Stimulated activated CD4-positive, alpha-beta T cell treated with anti-CD3 and anti-CD28 coated beads, Interleukin-15, amount 100 ng/mL, for 24 hours (primary cell): ENCODE measurements at places on chromosomes 2 and 18.

- DNase-seq, result no peak
These were observed 3.0 kb downstream of the PCARE start for GRCh38 chr2:29071032-29071975.

GRCh38 chr18:7394050-7394659, 163.3 kb downstream of the LRRC30 start:
- DNase-seq, result no peak

- DNase-seq, result no peak
These were observed 39.1 kb downstream of the OSBPL6 start for GRCh38 chr2:178233428-178233827.

- no peak for DNase-seq
These were observed 12.6 kb downstream of the LGALSL start for GRCh38 chr2:64466478-64467085.

GRCh38 chr2:113973810-113974209, 83.9 kb downstream of the ACTR3 start:
- DNase-seq, result no peak

DNA sequence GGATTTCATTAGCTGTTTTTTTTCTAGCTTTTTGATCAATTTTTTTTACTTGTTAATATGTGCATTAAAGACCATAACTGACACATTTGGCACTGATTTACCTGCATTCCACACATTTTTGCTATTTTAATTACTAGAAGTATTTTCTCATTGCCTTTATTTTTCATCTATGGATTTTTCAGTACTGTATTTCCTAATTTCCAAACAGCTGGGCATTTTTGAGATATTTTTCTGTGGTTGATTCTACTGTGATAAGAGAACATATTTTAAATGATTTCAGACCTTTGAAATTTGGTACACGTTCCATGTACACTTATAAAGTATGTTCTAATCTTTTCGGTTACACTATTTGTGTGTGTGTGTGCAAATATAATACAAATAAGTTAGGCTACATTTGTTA, 135.3 kb downstream of the PARD3B start:
- DNase-seq, result no peak

DNA sequence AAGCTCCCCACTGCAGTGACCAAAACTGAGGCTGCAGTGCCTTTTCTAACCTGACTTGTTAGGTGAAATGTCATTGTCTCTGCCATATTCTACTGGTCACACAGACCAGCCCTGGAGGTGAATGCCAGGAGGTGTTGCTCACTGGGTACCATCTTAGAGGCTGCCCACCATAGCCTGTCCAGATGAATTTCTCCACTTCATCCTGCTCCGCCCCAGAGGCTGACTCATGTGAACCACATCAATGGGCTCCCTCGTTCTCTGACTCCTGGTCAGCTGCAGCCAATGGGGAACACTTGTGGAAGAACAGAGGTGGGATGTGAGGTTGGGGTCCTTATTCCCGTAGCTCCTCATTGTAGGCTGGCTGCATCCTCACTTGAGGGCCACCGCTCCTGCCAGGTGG, 3.4 kb upstream of the NARS1 start:
- DNase-seq, result no peak

- no peak for DNase-seq
These were observed 145.9 kb upstream of the LHCGR start for GRCh38 chr2:48901416-48901815.

GRCh38 chr2:104052356-104052755, 801.6 kb upstream of the POU3F3 start:
- no peak for DNase-seq

DNA sequence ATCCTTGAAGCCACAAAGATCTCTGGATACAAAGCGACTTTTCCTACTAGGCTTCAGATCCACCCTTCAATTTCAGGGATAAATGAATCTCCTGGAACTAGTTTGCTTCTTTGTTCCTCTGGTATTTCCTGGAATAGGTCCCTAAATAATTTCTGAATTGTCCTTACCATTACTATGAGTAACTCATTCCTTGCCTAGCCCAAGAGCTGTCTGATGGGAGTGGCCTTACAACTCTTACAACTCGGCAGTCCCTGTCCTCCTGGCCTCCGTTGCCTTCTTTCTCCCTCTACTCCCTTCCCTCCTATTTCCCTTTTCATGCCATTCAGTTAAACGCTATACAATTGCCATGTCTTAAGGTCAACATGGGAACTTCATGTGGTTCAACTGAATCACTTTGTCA, 98.2 kb upstream of the FHL2 start:
- no peak for DNase-seq

DNA sequence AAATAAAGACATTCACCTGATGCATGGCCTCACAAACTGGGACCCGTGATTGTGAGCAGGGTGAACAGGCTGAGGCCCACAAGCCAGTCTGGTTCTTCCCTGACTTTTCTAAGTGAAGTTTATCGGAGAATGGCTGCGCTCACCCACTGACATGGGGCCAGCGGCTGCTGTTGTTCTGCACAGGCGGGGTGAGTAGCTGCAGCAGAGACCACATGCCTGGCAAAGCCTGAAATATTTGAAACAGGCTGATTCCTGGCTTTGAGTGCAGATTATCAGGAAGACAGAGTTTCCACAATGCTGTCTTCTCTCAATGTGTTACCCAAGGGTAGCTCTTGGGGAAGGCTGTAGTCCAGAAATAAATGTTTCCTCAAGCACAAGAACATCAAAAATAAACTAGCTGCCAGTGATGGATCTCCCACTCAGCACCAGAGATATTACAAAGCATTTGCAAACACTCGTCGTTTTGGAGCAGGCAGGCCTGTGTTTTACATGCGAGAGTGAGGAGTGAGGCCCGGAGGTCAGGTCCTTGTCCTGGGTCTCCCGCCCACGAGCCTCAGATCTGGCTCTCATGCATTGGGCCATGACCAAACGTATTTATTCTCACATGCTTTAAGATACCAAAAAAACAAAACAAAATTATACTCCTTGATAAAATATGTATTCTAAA, 647.1 kb downstream of the GALR1 start:
- DNase-seq, result no peak

DNA sequence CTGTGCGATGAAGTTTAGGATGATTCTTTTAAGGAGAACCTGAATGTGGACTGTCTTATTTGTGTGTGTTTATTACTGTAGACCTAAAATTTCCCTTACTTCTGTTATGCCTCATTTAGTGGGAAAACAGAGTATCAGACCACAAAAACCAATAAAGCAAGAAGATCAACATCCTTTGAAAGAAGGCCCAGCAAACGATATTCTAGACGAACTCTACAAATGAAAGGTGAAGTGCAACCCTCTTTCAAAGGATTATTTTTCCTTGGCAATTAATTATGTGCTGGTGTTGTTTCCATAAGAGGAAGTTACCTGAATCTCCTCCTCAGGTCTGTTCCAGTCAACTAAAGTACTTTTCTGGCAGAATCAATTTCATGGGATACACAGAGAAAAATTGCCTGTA, 78.6 kb downstream of the EPB41L5 start:
- DNase-seq, result no peak

GRCh38 chr2:20541651-20542050, 94.8 kb downstream of the RHOB start:
- DNase-seq, result no peak

- no peak for DNase-seq
These were observed 449.7 kb upstream of the TRIB2 start for GRCh38 chr2:12267042-12267441.

GRCh38 chr2:113755835-113756354, 547 bp downstream of the SLC35F5 start:
- peak; percentile 64 for DNase-seq

DNA sequence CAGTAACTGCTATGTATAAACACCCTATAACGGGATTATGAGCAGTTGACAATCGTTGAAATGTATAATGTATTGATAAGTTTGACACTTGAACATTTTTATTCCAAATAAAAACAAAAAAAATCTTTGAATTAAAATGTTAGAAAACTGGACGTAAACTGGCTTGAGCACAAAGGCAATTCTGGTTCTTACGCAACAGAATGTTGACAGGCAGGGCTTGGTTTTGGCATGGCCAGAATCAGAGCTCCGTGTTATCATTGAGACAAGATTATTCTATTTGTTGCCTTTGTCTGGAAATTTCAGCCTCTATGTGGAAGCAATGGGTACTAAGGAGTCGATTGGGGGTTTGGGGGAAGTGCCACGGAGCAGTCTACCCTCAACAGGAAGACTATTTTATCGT, 1028.6 kb upstream of the ZEB2 start:
- DNase-seq, result no peak

DNA sequence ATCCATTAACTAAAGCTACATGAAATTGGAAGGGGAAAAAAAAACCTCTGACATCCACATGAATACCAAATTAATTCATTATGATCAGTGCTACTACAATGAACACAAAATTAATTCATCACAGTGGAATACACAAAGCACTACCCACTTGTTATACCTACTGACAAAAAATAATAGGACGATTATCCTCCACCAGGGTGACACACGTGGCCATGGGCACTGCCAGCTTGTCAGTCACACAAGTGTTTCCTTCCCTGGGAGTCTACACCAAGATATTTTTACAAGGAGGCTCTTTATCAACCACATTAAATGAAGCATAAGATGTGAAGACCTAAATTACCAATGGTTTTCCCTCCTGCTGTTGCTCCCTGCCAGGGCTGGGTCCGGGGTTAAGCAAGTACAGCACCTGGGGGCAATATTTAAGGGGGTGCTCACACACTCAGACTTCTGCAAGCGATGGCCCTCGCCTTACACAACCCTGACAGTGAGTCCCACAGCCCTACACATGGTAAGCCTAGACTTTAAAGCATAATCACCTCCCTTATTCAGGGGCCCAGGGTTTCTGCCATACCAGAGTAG, 90.1 kb downstream of the TCF4 start:
- no peak for DNase-seq

DNA sequence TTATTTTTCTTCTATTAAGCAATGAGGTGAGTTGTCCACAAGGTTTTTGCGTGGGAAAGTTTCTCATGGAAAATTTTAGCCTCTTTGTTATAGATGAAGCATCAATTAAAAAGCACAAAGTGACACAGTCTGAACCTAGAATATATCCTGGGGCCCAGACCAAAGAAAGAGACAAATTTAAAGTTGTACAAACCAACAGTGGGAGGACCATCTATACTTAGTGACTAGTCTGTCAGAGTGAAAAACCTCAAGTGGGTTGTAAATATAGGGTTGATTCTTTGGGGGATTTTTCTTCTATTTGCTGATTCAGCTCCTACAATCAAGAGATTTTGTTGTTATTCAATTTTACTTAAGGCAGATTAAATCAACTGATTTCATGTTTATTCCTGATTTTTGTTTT, 256.2 kb downstream of the SATB2 start:
- no peak for DNase-seq

- DNase-seq, result no peak
These were observed 91.4 kb downstream of the SCG2 start for GRCh38 chr2:223510713-223511112.

DNA sequence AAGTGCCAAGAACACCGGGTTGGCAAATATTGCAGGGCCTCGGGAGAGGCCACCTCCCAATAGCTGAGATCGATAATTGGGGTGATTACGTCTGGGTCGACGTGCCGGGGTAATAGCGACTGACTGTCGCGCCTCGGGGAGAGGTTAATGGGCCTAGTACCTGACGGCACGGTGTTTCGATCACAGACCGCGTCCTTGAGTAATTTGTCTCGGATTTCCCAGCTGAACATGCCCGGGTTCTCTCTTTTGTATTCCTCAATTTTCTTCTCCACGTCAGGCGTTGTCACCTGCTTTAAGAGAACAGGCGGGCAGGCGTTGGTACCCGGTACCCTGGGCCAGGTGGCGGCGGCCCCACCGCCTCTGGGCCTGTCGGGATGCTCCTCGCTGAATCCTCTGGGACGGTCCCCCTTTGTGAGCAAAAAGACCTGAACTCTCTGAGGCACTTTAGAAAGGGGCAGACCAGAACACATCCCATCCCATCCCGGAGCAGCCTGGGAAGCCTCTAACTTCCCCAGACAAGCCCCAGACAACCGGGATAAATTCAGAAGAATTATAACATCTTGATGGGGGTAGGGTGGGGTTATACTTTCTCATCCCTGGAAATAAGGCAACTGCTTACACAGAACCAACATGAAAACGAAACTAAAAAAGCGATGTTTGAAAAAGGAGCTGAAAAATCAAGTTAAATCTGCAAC, 3.3 kb downstream of the PAX3 start:
- DNase-seq, result no peak

- no peak for DNase-seq
These were observed 174.1 kb downstream of the ANKRD30B start for GRCh38 chr18:14922031-14922430.
